ENCODE measurements at places on chromosomes 2 and 18.

GRCh38 chr2:15367715-15368114, 193.4 kb downstream of the NBAS start:
- no peak for DNase-seq

DNA sequence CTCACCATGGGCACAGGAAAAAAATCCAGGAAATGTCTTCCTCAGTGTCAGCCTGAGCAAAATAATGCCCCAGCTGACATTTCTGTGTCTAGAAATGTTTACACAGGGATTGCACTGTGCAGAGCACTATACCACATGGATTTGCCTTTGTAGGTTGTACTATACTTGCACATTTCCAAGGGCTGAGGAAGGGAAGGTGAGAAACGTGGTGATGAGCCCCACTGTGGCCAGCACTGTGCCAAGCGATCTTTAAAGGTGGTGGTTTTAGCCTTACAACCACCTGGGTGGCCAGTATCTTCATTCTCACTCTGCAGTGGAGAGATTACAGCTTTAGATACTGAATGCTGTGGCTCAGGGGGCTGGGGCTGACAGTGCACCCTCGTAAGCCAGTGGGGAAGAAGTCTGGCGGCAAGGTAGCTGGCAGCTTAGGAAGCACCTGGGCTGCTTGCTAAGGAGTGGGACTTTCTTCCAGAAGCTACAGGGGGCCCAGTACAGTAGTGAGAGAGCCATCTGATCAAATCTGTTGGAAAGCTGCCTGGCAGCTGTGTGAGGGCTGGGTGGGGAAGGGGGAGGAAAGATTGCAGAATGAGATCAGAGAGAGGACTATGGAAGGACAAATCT, 81.4 kb upstream of the MSH2 start:
- DNase-seq: no peak

DNA sequence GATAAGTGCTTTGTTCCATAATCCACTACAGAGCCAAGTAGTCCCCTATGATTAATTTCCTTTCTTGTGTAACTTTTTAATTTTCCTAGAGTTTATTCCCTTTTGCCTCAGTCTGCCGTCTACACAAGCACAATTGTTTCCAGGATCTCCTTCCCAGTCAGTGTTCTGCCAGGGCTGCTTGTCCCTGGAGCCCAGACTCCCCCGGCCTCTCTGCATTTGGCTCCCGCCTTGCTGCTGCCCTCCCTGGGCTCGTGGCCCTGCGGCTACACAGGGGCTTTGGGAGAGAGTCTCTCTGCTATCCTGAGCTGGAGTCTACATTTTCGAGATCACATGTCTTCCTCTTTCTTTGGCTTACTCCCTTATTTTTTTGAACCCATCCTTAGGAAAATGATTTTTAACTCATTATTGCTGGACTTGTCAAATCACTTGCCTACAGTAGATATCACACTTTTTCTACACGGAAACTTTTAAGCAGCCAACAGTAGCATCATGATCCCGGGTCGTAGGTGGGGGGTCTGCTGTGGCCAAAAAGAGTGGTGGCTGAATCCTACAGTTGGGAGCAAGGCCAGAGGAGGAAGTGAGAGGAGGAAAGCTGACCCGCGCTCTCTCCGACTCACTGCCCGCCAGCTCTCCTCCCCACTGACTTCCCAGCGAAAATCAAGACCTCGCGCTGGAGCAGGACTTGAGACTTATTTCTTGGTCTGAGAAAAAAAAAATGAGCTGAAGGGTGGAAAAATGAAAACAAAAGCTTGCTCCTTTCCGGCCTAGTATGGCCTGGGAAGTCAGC, 9.4 kb downstream of the FBLN7 start:
- peak; percentile 79 for DNase-seq

DNA sequence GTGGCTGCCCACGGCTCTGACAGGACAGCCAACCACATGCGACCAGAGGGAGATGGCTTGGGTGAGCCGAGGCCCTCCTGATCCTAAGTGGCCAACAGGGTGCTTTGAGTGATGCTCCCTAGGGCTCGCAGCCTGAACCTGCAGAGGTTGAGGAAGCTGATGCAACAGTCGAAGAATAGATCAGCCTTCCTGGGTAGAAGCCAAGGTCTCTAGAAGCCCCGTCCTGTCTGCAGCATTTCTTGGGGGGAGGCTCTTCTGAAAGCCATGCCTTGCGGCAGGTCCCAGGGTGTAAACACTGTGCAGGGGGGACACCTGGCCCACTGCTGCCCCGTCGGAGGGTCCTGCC, 136.4 kb downstream of the HDAC4 start:
- DNase-seq: no peak

DNA sequence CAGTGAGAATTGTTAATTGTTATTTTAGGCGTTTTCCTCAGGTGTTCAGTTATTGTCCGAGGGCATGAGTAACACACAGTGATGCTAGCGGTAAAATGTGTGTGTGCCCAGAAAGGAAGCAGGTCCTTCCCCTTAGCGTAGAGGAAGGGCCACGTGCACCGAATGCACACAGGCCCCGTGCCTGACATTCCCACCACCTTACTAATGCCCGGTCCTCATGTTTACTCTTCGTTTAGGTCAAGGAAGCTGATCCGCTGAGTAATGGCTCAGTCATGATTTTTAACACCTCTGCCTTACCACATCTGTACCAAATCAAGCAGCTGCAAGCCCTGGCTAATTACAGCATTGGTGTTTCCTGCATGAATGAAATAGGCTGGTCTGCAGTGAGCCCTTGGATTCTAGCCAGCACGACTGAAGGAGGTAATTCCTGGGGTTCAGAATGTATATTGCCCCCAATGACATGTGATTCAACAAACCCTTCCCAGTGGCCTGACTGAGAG, 76.7 kb downstream of the MERTK start:
- no peak for DNase-seq

DNA sequence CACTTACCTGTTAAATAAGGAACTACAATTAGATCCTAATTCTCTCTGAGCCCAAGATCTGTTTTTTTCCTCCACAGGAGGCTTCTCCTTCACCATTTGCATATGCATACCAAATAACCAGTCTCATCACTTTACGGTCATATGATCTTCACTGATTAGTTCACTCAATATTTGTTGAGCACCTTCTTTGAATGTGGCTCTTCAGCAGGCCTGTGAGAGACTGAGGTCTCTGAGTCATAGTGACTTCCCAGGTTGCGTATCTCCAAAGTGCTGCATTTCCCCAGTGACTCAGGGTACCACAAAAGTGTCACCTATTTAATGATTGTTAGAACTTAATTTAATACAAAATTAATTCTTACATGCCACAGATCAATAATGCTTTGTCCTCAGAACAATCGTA, 108.8 kb upstream of the TRIB2 start:
- no peak for DNase-seq

GRCh38 chr2:47499621-47500309, 96.8 kb downstream of the MSH2 start:
- no peak for DNase-seq

- DNase-seq: no peak
These were observed 155.0 kb upstream of the REG3G start for GRCh38 chr2:78870343-78870967.

DNA sequence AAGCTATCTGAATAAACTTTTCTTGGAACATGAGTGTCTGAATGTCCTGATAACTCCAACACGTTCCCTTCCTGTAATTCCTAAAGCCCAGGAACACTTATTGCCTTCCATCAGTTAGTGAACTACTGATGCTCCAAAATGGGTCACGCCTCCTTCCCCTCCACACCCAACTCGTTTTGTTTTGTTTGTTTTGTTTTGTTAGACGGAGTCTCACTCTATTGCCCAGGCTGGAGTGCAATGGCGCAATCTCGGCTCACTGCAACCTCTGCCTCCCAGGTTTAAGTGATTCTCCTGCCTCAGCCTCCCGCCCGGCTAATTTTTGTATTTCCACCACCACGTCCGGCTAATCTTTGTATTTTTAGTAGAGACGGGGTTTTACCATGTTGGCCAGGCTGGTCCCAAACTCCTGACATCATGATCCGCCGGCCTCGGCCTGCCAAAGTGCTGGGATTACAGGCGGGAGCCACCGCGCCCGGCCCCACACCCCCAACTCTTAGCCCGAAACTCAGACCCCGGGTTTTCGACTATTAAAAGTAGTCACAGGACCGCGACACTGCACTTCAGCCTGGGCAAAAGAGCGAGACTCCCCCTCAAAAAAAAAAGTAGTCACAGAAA, 774 bp downstream of the IER3IP1 start:
- peak; percentile 31 for DNase-seq

DNA sequence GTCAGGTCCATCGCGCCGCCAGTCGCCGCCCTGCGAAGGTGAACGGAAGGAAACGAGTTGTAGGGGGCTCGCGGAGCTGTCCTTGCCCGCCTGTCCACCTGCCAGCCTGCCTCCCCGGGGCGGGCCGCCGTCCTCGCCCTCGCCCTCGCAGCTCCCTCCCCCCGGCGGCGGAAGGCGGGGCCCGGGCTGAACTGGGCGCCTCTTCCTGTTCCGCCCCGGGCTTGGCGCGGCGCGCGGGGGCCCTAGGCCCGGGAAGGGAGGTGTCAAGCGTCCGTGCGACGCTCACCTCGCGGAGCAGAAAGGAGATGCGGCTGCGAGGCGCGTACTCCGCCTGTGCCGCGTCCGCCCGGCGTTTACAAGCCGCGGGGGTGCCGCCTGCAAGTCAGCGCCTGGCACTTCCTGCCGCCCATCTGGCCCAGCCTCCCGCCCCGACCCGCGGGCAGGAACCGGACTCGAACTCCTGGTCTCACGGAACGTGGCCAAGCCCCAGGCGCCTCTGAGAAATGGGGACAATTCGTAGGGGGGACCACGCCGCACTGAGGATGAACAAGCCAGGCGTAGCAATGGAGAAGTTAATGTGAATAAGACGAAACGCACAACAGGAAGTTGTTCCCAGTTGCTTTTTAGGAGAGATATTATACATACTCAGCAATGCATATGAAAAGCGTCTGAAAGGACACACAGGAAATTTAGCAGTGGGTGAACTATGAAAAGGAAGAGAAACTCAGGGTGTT, at the start of gene CNPPD1:
Gene CNPPD1, minus strand, starts transcription at position 108 of the 734 bp plus-strand sequence. Its CDS starts 97 bp downstream, at position 11.
- peak; percentile 91 for DNase-seq

DNA sequence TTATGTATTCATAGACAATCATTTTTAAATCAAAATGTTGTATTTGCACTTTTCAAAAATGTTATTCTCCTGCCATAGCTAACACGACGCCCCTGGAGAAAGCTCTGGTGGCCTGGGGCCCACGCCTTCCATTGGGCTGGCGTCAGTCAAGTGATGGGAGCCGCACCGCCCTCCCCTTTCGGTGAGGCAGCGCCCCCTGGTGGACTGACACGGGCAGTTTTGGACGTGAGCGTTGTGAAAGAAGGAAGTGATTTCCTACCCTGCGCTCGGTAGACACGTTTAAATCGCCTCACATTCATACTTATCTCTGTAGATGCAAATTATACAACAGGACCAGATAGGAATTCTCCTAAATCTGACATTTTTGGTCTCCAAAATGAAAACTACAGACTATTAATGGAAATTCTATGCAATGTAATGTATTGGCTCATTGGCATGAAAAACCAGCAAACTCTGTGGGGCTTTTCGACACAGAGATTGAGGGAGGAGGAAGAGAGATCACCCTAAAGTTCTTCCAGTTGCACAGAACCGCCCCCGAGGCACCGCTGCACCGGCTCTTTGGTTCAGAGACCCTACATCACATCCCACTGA, 326.2 kb upstream of the SOX11 start:
- DNase-seq: peak; percentile 85

DNA sequence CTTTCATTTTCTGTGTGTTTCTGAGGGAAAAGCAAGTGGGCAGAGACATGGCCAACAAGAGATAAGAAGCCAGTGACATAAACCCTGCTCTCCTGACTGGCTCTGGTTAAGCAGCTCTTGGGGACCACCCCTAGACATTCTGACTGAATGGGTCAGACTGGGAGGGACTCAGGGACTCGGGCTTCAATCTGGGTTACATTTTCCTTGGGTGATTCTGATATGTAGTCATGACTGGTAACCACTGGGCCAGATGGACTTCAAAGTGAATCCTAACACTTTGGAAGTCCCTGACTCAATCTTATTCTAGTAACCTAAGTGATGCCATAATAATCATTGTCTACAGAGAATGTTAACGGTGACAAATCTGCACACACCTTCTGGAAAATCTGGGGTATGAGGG, 397.8 kb downstream of the NBAS start:
- no peak for DNase-seq

GRCh38 chr18:43049021-43049420, 66.5 kb downstream of the RIT2 start:
- DNase-seq: no peak

GRCh38 chr2:166246901-166247300, 119.1 kb upstream of the SCN1A start:
- no peak for DNase-seq

DNA sequence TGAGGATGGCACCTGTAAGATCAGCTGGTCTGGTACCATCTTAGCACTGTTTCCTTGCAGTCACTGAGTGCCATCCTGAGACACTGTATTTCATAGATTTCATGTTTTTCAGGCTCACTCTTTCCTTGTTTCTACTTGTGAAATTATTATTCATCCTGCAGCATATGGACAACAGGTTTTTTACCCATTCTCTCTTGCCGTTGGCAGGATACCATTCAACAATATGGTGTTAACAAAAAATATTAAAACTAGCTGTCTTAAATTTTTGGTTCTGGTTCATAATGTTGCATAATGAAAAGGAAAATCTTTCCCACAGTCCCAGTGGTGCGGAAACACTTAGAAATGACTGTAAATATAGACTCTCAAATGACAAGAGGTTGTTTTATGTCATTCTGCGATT, 23.1 kb upstream of the ATG16L1 start:
- no peak for DNase-seq

DNA sequence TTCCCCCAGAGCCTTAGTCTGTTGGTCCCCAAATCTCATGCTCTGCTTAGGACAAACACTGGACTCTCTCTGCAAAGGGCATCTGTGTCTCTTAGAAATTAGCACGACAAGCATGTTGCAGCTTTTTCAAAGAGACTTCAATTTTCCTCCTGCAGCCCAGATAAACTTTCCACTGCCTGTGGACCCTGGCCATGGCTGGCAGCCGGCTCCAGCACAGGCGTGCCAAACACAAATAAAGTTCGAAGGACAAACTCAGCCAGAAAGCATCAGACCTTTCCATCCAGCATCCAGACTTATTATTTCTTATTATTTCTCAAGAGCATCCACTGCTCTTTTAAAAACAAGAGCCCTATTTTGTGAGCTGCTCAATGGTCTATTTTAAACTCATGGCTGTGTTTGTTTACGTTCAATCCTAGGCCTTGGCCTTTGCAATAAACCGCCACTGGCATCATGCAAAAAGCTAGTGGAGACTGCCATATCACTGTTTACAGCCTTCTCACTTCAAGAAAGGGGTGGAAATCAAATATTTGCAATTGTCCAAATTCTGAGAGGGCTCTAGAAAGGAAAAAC, 300.8 kb downstream of the BCL11A start:
- DNase-seq: peak; percentile 73

DNA sequence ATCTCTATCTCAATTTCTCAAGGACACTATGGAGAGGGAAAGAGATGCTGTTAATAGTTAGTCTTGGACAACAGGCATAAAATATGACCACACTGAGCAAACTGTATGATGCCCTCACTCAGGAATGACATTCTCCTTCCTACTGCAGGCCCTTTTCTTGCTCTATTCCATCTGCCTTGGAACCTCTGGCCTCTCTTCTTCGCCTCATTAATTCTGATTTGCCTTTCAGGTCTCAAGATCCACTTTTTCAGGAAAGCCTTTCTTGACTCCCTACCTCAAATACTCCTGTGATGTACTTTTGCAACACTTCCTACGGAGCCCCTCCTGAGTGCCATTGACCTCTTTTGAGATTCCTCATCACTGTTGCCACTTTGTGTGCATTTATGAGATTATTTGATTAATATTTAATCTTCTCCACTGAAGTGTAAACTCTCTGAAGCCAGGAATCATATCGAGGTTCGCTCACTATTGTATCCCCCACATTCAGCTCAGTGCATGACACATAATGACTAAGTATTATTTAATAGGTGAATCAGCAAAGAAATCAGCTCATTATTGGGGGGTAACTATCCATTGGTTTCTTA, 21.3 kb upstream of the SPP2 start:
- no peak for DNase-seq
